ENCODE measurements at places on chromosomes 11 and 22. TPM values are rescaled to one million over a fixed set of nuclear protein-coding genes. Genes with fewer than 3 reads are reported as not detected.
A peak's percentile ranks its signal among the peaks of the same experiment; 100 is the strongest.

STARD10 gene
- total RNA-seq, result 41.5 TPM

KRTAP5-7 gene
- total RNA-seq, result not detected

GGTLC2 gene
- total RNA-seq, result not detected

DRICH1 gene
- 0.24 TPM for total RNA-seq

APOL1 gene
- 14.2 TPM for total RNA-seq

KCTD21 gene
- 3.7 TPM for total RNA-seq

SYT12 gene
- total RNA-seq, result 0.09 TPM

OR52D1 gene
- not detected for total RNA-seq

RAB39A gene
- 3.5 TPM for total RNA-seq

DNA sequence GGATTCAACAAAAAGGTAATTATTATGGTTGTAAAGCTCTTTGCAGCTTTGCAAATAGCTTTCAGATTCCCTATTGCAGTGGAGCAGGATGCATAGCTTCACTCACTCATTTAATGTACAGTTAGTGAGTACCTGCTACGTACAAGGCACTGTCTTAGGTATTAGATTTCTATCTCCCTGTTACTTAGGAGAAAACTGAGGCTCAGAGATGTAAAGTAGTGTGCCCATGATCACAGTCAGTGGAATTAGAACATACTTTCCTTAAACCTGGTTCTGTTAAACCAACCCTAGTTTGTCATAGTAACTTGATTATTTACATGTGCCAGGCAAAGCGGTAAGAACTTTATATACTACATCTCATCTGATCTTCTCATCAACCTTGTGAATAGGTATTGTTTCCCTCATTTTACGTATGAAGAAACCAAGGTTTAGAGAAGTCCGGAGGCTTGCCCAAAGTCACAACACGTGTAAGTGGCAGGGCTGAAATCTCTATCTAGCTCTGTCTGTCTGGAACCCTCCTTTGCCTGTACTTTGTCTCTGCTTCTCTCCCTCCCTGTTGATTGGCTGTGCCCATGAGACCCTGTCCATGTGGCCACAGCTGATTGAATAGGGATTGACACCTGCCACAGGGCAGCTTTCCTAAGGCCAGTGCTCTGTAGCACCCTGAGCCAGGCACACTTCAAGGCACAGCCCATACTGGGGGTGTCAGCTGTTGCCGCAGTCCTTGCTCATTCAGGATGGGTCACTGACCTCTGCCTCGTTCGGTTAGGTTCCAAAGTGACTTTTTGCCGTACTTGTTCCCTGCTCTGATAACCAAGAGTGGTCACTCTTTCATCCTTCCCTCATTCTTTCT is 63.8 kb upstream of the PRSS23 start:
- DNase-seq, result no peak
- H3K4me3 ChIP-seq, result no peak overlapping the region
- H3K36me3 ChIP-seq, result no peaks in the 10 kb centered on the region
- peaks cover 5% of the 10 kb centered on the region for H3K4me1 ChIP-seq

DNA sequence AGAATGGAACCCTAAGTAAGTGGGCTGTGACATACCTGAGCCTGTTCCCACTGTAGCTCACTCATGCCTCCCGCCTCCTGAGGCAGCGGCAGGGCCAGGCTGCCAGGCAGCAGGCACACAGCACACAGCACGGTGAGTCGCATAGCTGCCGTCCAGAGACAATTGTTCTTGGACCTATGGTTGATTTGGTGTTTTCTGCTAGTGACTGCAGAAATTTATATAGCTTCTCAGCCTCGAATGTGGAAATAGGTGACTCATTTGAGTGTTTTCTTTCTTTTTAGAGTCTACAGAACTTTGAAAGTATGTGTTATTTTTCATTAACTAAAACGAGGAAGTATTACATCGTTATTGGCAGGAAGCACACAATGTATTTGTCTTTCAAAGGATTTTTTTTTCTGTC is at the start of gene MMP7:
Gene MMP7, minus strand, starts transcription at position 190 of the 400 bp plus-strand sequence. Its CDS starts 47 bp downstream, at position 143.
- H3K27me3 ChIP-seq, result no peaks in the 10 kb centered on the region
- no peaks in the 10 kb centered on the region for H3K4me1 ChIP-seq
- H3K27ac ChIP-seq, result no peak within 1 kb of the TSS
- no peak within 1 kb of the TSS for H3K4me3 ChIP-seq
- no peaks in the 10 kb centered on the region for H3K36me3 ChIP-seq

- no peak overlapping the region for H3K4me3 ChIP-seq
- peaks cover 75% of the 10 kb centered on the region for H3K27me3 ChIP-seq
- no peaks in the 10 kb centered on the region for H3K36me3 ChIP-seq
Measured at GRCh38 chr22:37430941-37431340, 3.7 kb upstream of the ELFN2 start.

DNA sequence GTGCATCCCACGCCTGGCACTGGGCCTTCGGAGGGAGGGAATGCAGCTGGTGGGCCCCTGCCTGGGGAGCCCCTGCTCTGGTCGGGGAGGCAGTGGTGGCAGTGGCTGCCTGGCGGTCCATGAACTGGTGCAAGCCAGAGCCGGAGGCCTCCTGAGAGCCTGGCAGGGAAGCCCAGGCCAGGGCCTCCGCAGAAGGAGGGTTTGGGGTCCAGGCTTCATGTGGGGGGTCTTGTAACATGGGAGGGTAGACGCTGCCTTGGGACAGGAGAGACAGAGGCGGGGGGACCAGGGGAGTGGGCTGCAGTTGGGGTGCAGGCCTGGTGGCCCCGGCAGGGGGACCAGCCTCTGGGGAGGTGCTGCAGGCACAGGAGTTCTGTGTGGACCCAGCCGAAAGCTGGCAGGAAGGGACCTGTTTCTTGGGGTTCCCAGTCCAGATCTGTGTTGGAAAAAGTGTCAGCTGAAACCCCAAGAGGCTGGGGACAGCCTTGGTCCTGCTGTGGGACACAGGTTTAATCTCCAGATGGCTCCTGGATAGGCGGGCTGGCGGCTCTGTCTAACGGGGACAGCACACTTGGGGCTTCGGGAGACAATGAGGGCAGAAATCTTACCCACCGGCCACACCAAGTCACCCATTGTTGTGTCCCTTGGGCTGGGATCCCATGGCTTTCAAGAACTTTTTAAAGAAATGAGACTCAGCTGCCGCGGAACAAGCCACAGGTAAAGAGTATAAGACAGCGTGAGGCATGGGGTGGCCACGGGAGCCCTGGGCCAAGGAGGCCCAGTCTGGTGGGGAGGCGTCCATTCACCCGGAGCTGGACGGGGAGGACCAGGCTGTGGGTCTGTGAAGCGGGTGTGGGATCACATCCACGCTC is 73.5 kb downstream of the KCNQ1 start:
- no peak overlapping the region for H3K27ac ChIP-seq
- no peaks in the 10 kb centered on the region for H3K4me1 ChIP-seq
- H3K4me3 ChIP-seq, result no peak overlapping the region
- H3K36me3 ChIP-seq, result no peaks in the 10 kb centered on the region
- H3K27me3 ChIP-seq, result no peaks in the 10 kb centered on the region

DNA sequence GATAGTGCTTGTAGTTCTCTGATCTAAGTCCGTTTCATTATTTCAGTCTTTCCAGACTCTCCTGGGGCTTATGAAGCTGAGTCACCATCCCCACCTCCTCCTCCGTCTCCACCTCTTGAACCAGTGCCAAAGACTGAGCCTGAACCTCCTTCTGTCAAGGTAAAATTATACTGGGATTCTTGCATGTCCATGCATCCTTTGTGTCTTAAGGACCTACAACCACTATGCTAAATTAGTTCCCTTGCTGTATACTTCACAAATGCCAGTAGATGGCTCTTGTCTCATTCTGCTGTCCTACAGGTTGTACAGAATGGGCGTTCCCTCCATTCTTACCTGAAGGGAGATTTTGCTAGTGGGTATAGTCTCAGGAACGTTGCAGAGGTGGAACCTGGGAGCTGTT is 42.2 kb downstream of the POLD3 start:
- H3K36me3 ChIP-seq, result peaks cover 19% of the 10 kb centered on the region
- no peak overlapping the region for H3K4me3 ChIP-seq
- no peaks in the 10 kb centered on the region for H3K27me3 ChIP-seq
- DNase-seq, result no peak
- H3K4me1 ChIP-seq, result no peaks in the 10 kb centered on the region

GRCh38 chr11:103652013-103652412 is 384.4 kb upstream of the DDI1 start:
- H3K4me3 ChIP-seq, result no peak overlapping the region
- DNase-seq, result no peak
- no peaks in the 10 kb centered on the region for H3K4me1 ChIP-seq
- no peaks in the 10 kb centered on the region for H3K27me3 ChIP-seq
- no peak overlapping the region for H3K27ac ChIP-seq

- no peak overlapping the region for H3K27ac ChIP-seq
- DNase-seq, result no peak
- no peaks in the 10 kb centered on the region for H3K4me1 ChIP-seq
- no peak overlapping the region for H3K4me3 ChIP-seq
- H3K36me3 ChIP-seq, result peaks cover 29% of the 10 kb centered on the region
Measured at GRCh38 chr22:49897015-49897684, 21.1 kb downstream of the ALG12 start.

DNA sequence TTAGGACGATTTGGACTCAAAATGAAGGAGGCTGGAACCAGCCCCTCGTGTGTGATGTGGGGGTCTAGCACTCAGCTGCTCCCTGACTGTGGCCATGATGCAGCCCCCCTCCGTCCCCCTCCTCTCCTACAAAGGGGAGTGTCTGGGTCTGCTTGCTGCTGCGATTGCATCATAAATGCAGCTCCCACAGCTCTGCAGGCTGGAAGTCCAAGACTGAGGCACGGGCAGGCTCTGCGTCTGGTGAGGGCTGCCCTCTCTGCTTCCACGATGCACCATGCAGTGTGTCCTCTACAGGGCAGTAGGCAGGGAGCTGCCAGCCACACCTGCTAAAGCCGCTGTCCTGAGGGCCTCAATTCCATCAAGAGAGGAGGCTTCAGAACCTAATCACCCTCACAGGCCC is 432.1 kb downstream of the BRD1 start:
- H3K36me3 ChIP-seq, result no peaks in the 10 kb centered on the region
- H3K27me3 ChIP-seq, result no peaks in the 10 kb centered on the region
- DNase-seq, result no peak
- H3K27ac ChIP-seq, result no peak overlapping the region
- H3K4me1 ChIP-seq, result no peaks in the 10 kb centered on the region

GRCh38 chr11:115462004-115462541 is 42.1 kb downstream of the CADM1 start:
- no peaks in the 10 kb centered on the region for H3K4me1 ChIP-seq
- no peaks in the 10 kb centered on the region for H3K27me3 ChIP-seq
- H3K4me3 ChIP-seq, result no peak overlapping the region
- no peak for DNase-seq
- no peak overlapping the region for H3K27ac ChIP-seq

GRCh38 chr11:113401718-113402117 is 14.1 kb downstream of the ANKK1 start:
- H3K27me3 ChIP-seq, result no peaks in the 10 kb centered on the region
- no peak overlapping the region for H3K27ac ChIP-seq
- no peak overlapping the region for H3K4me3 ChIP-seq
- no peak for DNase-seq

DNA sequence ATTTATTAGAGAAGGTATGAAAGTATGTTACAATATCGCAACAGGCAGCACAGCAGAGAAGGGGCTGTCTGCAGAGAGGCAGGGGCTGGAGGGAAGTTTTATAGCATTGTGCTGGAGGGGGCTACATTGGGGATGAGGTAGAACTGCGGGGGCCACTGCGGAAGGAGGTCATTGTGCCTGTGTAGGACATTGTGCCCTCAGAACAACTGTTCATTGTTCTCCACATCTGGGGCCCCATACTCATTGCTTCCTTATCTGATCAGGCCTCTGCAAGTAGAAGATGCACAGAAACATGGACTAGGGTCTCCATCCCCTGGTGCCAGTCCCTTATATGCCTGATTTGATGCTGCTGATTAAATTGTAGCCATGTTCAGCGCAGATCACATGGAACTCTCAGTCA is 12.1 kb downstream of the NADSYN1 start:
- DNase-seq, result no peak
- H3K27me3 ChIP-seq, result no peaks in the 10 kb centered on the region
- no peaks in the 10 kb centered on the region for H3K4me1 ChIP-seq

- H3K4me1 ChIP-seq, result no peaks in the 10 kb centered on the region
- H3K36me3 ChIP-seq, result no peaks in the 10 kb centered on the region
- no peak for DNase-seq
- no peaks in the 10 kb centered on the region for H3K27me3 ChIP-seq
- no peak overlapping the region for H3K27ac ChIP-seq
- no peak overlapping the region for H3K4me3 ChIP-seq
Measured at GRCh38 chr11:133797554-133797953, 47.8 kb downstream of the SPATA19 start.

DNA sequence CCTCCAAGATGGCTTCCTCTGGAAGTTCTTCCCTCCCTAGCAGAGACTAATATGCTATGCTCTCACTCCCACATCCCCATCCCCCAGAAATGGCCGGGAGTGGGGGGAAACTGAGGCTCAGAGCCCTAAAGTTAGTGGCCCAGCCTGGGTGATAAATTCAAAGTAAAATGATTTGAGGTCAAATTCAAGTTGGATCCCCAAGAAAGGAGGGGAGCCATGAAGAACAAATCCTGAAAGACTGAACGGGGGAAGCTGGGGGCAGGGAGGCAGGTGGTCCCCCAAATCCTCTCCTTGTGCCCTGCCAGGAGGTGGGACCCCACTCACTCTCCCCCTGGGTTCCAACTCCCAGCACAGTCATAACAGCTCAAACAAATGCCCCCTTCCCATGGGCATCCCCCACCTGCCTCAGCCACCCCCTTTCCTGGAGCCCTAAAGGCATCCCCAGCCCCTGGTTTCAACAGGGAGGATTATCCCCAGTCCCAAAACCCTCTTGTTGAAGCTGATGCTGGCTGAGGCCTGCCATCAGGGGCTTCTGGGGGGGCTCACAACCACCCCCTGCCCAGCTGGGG is 1.1 kb downstream of the CBX6 start:
- H3K27me3 ChIP-seq, result peaks cover 8% of the 10 kb centered on the region
- H3K4me1 ChIP-seq, result peaks cover 43% of the 10 kb centered on the region
- peak overlapping the region; percentile 92 for H3K4me3 ChIP-seq
- no peak for DNase-seq
- H3K36me3 ChIP-seq, result peaks cover 38% of the 10 kb centered on the region

GRCh38 chr11:43548916-43549315 is 131.6 kb upstream of the HSD17B12 start:
- H3K27me3 ChIP-seq, result peaks cover 43% of the 10 kb centered on the region
- no peak overlapping the region for H3K27ac ChIP-seq
- no peak overlapping the region for H3K4me3 ChIP-seq
- H3K36me3 ChIP-seq, result no peaks in the 10 kb centered on the region
- no peaks in the 10 kb centered on the region for H3K4me1 ChIP-seq

- peaks cover 54% of the 10 kb centered on the region for H3K36me3 ChIP-seq
- no peaks in the 10 kb centered on the region for H3K27me3 ChIP-seq
- DNase-seq, result no peak
- H3K4me3 ChIP-seq, result no peak overlapping the region
- H3K27ac ChIP-seq, result no peak overlapping the region
Measured at GRCh38 chr22:31575190-31575589, 78.9 kb downstream of the SFI1 start.

Data from thymus (tissue), 14 donors.